ENCODE measurements at places on chromosomes 5 and 9.

DNA sequence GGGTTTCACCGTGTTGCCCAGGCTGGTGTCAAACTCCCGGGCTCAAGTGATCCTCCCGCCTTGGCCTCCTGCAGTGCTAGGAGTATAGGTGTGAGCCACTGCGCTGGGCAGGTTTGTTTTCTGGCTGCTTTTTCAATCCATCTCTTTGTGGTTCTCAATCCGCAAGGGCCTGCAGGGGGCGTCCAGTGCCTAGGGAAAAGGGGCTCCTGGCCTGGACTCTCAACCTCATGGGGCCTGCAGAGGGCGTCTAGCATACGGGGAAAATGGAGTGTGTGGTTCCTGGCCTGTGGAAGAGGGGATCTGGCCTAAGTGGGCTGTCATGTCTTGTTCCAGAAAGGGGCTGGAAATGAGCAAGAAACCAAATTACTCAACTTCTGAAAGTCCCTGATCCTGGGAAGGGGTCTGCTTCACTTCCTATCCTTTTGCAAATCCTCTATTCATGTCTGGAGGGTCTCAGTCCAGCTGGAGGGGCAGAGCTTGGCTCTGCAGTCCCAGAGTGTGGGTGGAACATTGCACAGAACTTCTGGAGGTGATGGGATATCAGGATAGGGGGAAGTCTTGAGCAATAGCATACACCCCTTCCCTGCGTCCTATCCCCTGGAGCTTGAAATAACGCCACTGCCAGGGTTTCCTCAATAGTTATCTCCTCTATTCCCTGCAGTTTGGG, 12.7 kb upstream of the CCL27 start:
- DNase-seq, result no peak

DNA sequence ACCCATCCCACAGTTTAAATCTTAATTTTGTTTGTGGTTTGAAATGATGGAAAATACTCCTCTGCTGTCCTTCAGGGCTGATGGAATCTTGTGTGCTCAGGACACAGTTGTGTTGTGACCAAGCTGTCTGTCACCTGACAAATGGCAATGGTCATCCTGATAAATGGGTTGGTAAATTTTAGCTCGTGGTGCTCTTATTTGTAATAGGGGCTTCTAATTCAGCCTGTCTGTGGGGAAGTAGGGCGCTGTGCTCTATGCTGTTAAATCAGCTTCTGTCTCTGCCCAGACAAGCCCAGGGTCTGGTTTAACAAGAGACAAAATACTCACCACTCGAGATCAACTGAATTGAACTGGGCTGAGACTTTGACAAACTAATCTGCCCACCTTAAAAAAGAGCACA, 4.5 kb downstream of the LRRTM2 start:
- no peak for DNase-seq

- no peak for DNase-seq
Measured at GRCh38 chr5:149839761-149840160, 104.8 kb downstream of the PDE6A start.

DNA sequence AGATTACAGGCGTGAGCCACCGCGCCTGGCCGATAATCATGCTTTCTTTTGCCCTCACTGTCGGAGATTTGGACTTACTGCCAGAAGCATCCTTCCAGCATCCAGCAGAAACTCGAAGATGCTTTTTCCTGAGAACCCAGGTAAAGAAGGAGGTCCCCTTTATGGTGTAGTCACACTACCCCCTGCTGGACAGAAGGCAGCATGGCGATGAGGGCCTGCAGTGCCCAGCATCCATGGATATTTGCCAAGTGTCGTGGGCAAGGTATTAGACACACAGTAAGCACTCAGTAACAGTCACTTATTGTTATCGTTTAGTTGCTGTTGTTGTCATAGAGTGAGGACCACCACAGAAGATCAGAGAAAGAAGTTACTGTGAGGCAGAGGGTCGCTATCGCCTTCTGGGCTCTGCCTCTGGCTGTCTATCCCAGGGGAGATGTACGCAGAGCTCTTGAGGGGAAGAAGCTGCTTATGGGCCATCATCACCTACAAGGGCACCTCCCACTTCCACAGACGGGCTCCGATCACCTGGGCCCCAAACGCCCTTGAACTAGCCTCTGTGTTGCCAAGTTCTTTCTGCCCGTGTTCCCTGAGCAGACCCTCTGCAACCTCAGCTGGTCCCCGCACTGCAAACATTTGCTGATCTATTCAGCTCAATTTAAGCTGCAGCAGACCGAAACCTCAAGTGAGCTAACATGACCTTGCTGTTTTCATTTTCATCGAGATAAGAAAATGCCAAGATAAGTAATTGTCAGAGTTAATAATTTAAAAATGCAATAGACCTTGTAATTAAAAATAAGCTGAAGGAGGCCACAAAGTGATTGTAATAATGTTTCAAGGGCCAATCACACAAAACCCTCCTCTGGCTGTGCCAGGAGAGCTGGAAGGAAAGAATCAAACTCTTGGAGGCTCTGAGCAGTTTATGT, 23.9 kb downstream of the C5orf15 start:
- no peak for DNase-seq

DNA sequence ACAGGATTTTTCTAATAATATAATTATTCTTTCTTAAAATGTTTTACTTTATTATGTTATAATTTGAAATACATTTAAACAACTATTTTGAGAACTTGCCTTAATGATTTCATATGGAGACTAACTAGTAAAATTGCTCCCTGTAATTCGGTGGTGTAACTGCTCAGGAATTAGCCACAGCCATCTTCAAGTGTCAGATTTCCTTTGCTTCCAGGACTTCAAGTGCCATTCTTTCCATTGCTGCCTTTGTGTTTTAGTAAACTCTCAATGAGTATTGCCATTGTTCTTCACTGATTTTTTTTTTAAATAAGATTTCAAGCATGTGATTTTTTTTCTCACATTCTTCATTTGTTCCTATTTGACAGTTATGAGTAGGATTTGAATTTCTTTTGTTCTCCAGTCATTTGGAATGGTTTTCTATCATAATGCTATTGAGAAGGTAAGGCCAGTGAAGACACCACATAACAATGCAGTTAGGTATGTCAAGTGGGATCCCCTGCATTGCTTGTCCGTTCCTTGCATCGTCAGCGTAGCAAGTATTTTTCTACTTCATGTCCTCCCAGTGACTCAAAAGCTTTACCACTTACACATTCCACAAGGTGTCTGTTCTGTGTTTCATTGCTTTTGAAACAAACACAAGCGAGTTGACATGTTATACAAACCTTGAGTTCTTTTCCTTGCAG, 83.7 kb downstream of the LNPEP start:
- DNase-seq, result no peak

DNA sequence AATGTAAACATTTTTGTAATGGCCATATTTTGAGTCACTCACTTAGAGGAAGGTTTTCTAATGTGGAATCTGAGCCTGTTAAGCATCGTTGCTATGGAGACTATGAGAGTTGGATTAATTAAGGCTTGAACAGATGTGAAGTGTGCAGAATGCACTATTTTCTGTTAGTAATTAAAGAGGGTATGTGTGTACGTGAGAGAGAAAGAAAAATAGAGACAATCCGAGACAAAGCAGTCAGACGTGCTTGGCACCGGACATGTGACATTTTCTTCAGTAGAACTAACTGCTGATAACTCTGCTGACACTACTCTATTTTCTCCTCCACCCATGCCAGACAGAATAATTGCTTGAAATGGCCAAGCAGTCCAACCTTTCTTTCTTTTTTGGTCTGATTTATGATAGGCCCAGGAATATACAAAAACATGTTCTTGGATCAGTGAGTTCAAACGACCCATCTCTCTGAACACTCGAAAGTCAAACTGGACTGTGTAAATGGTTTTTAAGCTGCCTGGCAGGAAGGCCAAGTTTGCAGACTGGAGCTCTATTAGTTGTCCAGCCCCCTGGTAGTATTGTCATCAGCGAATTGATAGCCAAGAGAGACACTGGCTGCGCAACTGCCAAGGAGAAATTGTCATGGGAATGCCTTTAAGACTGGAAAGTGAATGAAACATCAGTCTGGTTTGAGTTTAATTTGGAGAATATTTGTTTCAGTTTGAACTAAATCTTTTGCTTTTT, 322.1 kb downstream of the ARHGEF28 start:
- DNase-seq, result no peak

GRCh38 chr9:110278080-110278707, 21.9 kb upstream of the TXN start:
- no peak for DNase-seq

All from activated CD4-positive, CD25-positive, alpha-beta regulatory T cell treated with anti-CD3 and anti-CD28 coated beads, Interleukin-2, amount 50 U/mL, for 72 hours (primary cell).